ENCODE measurements at places on chromosomes 4 and X. TPM values are rescaled to one million over a fixed set of nuclear protein-coding genes. Genes with fewer than 3 reads are reported as not detected.

DNA sequence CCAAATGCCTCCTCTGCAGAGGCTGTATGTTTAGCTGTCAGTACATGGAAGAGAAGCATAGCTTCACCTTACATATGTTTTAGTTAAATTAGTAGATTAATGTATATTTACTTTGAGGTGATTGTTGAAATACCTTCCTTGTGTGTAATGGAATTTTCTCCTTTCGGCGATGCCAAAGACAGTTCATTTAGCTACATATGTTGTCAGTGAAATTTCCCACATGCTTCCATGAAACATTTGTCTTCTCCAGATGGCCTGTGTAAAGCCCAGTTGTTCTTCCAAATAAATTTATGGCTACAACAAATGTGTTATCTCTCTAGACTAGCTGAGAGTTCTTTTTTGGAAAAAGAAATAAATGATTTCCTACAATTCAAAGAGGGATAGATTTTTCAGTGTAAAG, 95.2 kb downstream of the GPAT3 start:
- peaks cover 16% of the 10 kb centered on the region for H3K4me1 ChIP-seq
- no peaks in the 10 kb centered on the region for H3K36me3 ChIP-seq
- DNase-seq, result no peak
- no peak overlapping the region for H3K4me3 ChIP-seq

DNA sequence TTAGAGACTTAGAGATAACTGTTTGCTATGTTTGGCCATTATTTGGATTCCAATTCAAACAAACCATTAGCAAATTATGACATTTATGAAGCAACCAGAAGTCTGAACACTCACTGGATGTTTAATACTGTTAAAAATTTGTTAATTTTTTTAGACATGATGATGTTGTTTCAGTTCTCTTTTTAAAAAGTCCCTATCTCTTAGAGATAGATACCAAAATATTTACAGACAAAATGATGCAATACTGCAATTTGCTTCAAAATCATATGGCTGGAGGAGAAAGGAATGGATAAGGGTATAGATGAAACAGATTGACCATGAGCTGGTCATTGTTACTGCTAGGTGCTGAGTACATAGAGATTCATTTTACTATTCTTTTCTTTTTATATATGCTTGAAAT, 534.6 kb downstream of the BCOR start:
- DNase-seq, result no peak
- no peaks in the 10 kb centered on the region for H3K36me3 ChIP-seq
- H3K27me3 ChIP-seq, result no peaks in the 10 kb centered on the region

DNA sequence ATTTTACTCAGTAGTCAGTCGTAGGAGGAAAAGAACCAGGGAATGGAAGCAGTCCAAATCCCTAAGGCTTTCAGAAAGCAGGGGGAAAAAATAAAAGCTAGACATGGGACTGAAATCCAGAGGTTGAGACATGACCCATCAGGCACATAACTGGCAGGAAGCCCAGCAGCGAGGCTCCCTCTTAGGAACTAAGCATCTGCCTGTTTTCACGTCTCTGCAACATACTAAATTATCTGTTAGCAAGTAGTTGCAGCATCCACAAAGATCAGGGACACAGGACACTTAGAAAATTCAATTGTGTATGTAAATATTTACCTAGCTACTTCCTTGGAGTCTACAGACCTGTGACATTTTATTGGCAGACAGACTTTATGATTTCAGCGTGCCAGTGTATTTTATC, 118.0 kb upstream of the EDNRA start:
- no peak overlapping the region for H3K4me3 ChIP-seq
- no peaks in the 10 kb centered on the region for H3K27me3 ChIP-seq
- no peak for DNase-seq
- no peaks in the 10 kb centered on the region for H3K4me1 ChIP-seq
- H3K36me3 ChIP-seq, result no peaks in the 10 kb centered on the region

DNA sequence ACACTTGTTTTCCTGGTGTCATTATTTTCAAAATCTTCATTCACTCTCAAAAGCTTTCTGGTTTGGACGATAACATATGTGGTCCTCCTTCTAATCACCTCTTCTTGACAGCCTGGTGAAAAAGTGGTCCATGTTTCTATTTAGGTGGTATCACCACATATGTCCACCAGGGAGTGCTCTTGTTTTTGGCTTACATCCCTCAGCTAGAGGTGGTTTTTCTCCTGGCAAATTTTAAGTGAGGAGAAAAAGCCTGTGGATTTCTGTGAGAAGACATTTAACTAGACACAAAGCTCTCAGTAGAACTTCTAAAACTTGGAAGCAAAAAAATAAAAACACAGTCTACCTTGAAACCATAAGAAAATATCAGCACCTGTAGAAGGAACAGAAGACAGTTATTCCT, 58.0 kb upstream of the FRMPD4 start:
- DNase-seq, result no peak
- no peaks in the 10 kb centered on the region for H3K36me3 ChIP-seq
- no peaks in the 10 kb centered on the region for H3K27me3 ChIP-seq

- H3K4me3 ChIP-seq, result no peak overlapping the region
- no peak for DNase-seq
- H3K4me1 ChIP-seq, result no peaks in the 10 kb centered on the region
- H3K36me3 ChIP-seq, result peaks cover 15% of the 10 kb centered on the region
These were observed 34.9 kb downstream of the BMP2K start for GRCh38 chr4:78811034-78811433.

DNA sequence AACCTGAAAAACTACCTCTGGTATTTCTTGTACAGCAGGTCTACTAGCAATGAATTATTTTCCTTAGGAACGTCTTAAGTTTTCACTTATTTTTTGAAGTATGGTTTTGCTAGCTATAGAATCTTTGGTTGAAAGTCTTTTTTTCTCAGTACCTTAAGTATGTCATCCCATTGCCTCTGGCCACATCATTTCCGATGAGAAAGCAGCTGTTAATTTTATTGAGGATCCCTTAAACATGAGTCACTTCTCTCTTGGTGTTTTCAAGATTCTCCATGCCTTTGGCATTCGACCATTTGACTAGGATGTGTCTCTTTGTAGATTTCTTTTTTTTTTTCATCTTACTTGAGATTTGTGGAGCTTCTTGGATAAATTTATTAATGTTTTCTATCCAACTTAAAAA, 803.8 kb upstream of the AMOT start:
- no peaks in the 10 kb centered on the region for H3K36me3 ChIP-seq
- H3K4me3 ChIP-seq, result no peak overlapping the region
- no peak overlapping the region for H3K27ac ChIP-seq
- H3K27me3 ChIP-seq, result no peaks in the 10 kb centered on the region
- no peak for DNase-seq
- no peaks in the 10 kb centered on the region for H3K4me1 ChIP-seq

- H3K27ac ChIP-seq, result no peak overlapping the region
- H3K36me3 ChIP-seq, result no peaks in the 10 kb centered on the region
- no peak overlapping the region for H3K4me3 ChIP-seq
- H3K4me1 ChIP-seq, result no peaks in the 10 kb centered on the region
These were observed 211.2 kb downstream of the COX18 start for GRCh38 chr4:72858328-72858727.

- H3K27ac ChIP-seq, result no peak overlapping the region
- DNase-seq, result no peak
- no peaks in the 10 kb centered on the region for H3K27me3 ChIP-seq
- no peaks in the 10 kb centered on the region for H3K4me1 ChIP-seq
These were observed 80.4 kb downstream of the MTMR1 start for GRCh38 chrX:150773634-150774033.

The C4orf50 gene
- 0.60 TPM for total RNA-seq

The CXCL10 gene
- total RNA-seq, result 1.7 TPM
